ENCODE measurements at places on chromosomes 3 and 15.

- DNase-seq = no peak
Measured at GRCh38 chr15:37133602-37134001, 33.3 kb upstream of the MEIS2 start.

GRCh38 chr15:68543165-68544008, 35.4 kb upstream of the CORO2B start:
- no peak for DNase-seq

DNA sequence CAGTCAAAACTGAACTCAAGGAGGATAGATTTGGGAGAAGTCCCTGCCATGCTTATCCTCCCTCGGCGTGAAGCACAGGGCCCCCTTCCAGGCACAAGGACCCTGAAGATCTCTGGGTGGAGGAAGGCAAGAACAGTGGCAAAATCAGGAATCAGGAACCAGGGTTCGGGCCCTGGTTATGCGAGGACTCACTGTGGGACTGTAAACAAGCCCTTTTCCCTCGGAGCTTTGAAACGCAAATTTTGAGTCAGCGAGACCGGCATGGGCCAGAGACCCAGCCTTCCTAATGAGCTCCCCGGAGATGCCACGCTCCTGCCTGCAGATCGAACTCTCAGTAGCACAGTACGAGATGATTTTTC, 70.1 kb downstream of the SLC12A8 start:
- DNase-seq = no peak

DNA sequence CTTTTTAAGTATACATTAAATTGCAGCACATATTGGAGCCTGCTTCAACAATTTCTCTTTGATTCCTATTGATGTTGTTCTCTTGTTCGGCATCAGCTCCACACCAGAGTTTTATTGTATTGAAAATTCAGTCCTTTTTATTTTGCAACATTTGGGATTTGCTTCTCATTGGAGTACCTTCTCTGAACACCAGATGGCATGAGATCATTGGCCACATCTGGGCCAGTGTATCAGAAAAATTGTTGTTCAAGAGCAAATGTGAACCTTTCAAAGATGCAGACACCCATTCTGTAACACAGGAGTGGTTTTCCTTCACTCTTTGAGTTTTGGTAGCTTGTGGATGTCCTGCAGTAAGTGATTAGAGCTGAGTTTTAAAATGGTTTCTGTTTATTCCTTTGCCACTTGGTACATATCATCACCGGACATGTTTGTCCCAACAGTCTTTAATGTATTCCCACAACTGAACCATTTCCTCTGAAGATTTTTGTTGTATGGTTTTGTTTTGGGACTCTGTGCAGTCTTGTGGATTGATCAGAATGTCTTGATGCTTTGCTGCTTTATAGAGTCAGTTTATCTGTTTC, 96.1 kb downstream of the MCTP2 start:
- no peak for DNase-seq

- no peak for DNase-seq
Measured at GRCh38 chr15:67022587-67023105, 42.8 kb upstream of the SMAD3 start.

DNA sequence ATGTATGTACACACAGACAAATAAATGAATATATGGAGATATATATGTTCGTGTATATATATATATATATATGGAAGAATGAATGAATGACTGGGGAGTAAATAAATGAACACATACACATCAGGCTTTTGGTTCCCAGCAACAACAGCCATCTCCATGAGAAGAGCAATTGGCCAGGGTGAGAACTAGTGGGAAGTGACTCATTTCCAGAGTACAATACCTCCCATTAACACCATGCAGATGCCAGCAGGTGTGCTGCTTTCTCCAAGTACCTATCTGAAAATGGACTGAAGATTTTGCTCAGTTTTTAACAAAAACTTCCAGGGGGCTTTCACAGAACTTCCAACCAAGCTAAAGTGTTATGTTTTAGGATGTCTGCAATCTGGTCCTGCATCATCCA, 179.8 kb upstream of the SLC2A2 start:
- no peak for DNase-seq

- DNase-seq = no peak
Measured at GRCh38 chr3:30286007-30286669, 320.3 kb upstream of the TGFBR2 start.

GRCh38 chr3:16028604-16029003, 145.9 kb upstream of the GALNT15 start:
- no peak for DNase-seq

- DNase-seq = no peak
Measured at GRCh38 chr3:22713936-22714335, 489.2 kb upstream of the UBE2E2 start.

DNA sequence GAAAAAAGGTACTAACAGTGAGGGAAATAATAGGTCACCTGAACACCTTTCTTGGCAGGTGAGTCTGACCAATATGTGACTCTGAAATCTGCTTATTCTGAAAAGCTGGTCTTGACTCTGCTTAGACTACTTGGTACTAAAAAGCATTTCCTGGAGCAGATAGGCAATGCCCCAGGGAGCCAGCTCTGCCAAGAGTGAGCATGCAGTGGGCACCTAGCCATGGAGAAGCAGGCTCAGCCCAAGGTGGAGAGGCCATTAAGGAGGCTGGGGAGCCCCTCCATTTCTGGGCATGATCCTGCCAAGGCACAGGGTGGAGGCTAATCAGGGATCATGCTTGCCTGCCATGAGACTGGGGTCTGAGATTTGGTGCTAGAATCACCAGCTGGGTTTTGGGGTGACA, 1.6 kb upstream of the LTF start:
- no peak for DNase-seq

DNA sequence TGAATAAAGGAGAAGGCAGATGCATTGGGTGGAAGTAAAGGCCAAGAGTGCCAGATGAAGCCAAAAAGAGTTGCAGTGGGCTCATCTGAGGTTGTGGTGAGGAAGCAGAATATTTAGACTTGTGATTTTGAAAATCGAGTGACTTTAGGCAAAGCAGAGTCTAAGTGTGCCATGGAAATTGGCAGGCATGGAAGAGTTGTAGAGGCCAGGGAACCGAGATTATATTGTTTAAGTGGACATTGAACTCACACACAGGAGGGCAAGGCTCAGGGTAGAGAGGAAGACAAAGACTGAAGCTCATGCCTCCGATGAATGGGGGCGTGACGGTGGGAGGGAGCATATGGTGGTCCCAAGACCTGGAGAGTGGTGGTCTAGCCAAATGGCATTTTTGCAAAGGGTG, 347.5 kb downstream of the EPHB1 start:
- no peak for DNase-seq

DNA sequence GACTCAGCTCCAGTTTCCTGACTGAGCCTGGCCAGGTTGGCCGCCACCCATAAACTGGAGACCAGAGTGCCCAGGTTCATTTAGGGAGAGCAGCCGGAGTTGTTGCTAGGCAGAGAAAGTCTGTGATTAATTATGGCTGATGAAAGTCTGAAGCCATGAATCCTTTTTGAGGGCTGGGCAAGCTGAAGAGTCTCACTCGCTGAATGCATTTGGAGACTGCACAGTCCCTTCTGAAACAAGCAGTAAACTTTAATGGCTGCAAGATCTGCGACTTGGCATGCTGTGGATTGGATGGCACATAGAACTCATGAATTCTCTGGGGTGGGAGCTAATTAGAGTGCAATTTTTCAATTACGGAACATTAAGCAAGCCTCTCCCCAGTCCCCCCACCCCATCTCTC, 282.1 kb downstream of the RPLP1 start:
- DNase-seq = no peak

GRCh38 chr15:90192961-90193786, 8.0 kb upstream of the SEMA4B start:
- no peak for DNase-seq

GRCh38 chr3:19920401-19921080, 13.5 kb downstream of the EFHB start:
- DNase-seq = no peak

DNA sequence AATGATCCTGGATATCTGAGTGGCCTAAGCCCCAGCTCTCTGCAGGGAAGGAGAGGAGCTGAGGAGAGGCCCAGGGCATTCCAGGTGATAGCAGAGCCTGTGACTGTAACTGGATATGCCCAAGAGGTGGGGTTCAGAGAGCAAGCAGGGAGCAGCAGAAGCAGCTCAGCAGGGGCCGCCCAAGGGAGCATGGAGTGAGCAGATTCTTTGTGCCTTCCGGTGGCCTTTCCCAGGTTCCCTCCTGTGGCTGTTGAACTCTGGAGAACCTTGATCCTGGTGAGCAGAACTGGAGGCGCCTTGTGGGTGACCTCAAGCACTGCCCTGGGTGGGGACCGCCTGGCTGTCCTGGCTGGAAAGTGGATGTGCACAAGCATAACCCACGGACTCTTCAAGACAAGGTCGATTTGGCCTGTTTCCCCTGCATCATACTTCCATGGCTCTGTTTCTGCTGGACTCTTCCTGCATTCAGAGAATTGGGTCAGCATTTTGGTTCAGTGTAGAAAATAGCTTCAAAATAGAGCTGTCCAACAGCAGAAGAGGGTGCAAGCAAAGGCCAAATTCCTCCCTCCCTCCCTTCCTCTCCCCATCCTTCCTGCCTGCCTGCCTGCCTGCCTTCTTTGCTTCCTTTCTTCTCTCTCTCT, 76.1 kb downstream of the ARNT2 start:
- no peak for DNase-seq

DNA sequence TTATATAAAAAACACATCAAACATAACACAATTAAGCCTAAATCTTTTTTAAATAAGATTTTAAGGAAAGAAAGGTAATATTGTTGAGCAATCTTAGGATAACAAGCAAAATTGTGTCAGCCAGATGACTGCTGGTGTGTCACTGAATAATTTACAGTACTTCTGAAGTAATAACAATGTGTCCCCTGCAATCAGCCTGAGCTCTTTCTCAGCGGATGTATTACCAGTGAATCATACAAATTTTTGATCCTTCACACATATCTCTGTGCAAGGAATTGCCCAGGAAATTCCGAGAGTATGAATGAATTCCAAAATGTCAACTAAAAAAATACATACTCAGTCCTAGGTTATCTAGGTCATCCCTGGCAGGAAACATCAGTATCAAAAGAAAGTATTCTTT, 76.6 kb upstream of the PTX3 start:
- no peak for DNase-seq

DNA sequence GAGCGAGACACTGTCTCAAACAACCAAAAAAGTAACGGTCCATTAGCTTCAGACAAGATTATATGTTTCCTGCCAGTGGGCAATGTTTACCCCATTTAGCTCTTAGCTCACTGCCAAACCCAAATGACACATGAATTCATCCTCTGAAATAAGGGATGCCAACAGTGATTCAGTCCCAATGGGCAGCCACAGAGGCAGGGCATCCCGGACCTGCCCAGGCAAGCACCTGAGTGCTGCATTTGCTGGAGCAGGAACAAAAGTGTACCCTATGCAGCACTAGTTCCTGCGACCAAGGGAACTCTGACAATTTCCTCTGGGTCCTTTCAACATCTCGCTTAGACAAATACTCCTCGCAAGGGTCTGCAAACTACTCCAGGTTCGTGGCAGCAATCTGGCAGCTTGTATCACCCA, 8.0 kb downstream of the IP6K2 start:
- DNase-seq = no peak

DNA sequence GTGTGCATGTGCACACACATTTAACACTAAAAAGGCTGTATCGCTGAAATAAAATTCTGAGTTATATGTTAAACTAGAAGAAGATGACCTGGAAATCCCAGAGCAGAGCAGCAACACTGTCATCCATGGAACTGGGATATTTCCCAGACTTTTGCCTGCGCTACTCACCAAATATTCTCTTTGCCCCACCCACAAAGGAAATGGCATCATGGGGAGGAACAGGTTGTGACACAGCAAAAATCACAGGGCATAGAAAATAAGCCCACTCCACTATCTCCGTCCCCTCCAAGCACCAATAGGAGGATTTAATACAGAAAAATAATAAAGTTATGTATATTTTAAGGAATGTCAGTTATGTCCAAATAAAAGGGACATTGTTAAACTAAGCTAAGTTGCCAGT, 71.7 kb downstream of the COL8A1 start:
- DNase-seq = no peak

DNA sequence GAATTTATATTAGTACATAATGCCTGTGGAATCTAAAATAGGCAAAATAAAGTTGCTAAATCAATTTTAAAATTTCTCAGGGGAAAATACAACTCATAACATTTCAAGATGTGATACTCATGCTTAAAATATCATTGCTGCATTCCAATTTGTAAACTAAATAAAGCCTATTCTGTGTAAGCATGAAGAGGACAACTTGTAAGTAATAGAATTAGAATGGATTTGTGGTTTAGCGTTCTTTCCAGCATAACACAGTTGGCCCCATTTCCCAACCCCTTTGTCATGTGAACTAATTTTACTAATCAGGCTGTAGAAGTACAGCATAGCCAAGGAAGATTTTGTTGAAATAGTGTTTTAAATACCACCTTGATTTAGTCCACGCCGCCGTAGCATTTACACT, 437.2 kb downstream of the SI start:
- no peak for DNase-seq

DNA sequence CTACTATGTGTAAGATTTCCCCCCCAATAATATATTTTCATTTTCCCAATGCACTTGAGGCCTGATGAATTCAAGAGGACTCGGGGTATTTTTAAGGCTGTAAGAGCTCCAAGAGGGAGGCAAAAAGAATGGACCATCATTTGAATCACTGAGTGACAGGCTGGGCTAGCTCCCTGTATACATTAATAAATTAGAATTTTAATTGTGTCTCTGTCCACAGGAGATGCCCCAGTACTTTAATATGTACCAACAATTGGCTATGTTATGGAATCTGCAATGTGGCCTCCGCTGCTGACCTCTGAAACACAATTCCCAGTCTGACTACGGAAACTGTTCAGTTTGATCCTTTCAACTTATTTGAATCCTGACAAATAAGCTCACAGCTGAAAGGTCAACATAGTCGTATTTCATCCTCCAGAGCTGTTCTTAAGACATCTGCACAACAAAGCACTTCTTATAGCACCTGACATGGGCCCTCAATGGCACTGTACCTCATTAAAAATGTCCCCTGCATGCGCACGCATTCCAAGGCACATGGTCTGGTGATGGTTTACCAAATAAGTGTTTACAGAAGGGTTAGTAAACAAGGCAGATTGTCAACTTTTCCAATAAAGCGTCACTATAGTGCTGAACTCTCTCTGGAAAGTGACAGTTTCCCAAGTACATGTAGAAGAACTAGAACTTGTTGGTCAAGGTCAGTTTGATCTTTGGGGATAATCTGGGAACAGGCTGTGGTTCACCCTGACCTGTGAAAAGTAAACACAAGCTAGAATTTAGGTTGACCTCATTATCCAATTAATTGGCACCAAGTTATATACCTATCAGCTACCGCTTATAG, 472.9 kb downstream of the FOXP1 start:
- DNase-seq = no peak

DNA sequence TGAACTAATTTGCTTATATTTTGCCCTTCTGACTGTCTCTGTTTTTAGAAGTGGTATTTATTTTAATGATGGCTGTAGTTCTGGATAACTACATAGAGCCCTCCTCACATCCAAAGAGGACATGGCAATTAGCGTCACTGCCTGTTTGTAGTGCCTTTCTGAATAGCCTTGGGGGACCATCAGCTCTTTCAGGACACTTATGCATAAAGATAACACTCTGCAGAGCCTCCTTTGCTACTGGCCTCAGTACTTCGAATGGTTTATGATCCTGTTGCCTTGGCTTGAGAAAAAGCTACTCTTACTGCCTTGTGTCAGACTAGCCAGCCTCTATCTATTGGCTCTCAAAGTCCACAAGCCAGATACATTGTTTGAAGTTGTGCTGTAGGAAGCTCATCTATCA, 105.4 kb upstream of the SPRED1 start:
- no peak for DNase-seq
